ENCODE measurements at places on chromosomes 1 and 21.

DNA sequence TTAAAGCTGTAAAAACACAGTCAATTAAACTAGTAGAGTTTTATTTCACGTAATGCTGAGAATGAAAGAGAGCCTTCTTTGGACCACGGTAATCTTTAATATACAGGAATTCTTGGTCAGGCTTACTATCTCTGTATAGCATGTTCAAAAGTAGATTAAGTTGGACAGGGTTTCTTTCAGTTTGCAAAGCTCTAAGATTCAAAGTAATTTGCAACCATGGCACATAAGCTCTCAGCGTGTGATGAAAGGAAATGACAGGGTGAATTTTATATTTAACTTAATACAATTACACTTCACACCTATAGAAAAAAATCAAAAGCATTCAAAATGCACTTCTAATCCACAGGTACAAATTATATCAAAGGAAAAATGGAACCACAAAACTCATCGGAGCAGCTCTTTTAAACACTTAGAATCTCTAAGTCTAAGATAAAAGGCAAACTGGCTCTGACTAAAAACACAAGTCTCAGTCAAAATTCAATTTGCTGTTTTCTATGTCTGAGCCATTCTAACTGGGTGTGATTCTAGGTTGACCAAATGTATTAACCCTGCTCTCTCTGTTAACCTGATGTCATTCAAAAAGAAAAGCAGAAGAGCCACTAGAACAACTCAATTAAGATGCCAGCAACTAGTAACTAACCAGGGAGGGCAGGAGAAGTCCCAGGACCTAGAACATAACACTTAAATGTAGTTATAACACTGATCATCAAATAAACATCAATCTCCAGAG is 147.7 kb downstream of the RERE start:
- H3K36me3 ChIP-seq, result no peaks in the 10 kb centered on the region
- H3K27me3 ChIP-seq, result no peaks in the 10 kb centered on the region
- DNase-seq, result no peak
- peak overlapping the region; percentile 20 for H3K27ac ChIP-seq

- no peak overlapping the region for H3K27ac ChIP-seq
- peaks cover 21% of the 10 kb centered on the region for H3K4me1 ChIP-seq
- no peak for DNase-seq
- H3K27me3 ChIP-seq, result no peaks in the 10 kb centered on the region
- H3K36me3 ChIP-seq, result peaks cover 2% of the 10 kb centered on the region
These were observed 30.5 kb downstream of the NRIP1 start for GRCh38 chr21:15034126-15034853.

- no peaks in the 10 kb centered on the region for H3K4me1 ChIP-seq
- H3K27me3 ChIP-seq, result no peaks in the 10 kb centered on the region
These were observed 11.5 kb downstream of the ZP4 start for GRCh38 chr1:237879195-237879594.

DNA sequence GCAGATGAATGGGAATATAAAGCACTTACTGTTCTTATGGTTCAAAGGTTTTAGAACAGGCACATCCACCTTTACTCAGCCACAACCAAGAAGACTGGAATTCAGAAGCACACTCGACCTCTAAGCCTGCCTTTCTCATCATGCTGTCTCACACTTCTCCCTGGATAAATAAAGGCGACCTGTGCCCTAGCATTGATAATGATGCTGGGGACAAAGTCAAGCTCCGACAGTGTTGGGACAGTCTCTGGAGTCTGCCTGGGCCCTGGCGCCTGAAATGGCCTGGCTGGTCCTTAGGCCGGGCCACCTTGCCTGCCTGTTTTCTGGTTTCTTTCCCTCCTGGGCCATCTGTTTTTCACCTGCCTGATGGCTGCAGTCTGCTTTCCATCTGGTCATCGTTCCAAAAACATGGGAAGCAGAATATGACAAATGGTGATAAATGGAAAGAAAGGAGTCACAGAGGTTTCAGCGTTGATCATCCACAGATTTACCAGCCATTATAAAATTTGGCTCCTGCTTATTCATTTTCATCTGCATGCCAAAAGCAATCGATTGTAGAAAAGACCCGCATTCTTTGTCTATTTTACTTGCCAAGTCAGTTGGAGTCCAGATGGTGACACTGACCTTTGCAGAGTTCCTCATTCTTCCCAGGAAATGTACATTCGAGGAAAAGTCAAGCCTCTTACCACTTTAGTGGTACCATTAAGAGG is 91.2 kb upstream of the KCNJ15 start:
- no peaks in the 10 kb centered on the region for H3K27me3 ChIP-seq
- no peaks in the 10 kb centered on the region for H3K36me3 ChIP-seq
- DNase-seq, result no peak
- H3K4me3 ChIP-seq, result no peak overlapping the region

DNA sequence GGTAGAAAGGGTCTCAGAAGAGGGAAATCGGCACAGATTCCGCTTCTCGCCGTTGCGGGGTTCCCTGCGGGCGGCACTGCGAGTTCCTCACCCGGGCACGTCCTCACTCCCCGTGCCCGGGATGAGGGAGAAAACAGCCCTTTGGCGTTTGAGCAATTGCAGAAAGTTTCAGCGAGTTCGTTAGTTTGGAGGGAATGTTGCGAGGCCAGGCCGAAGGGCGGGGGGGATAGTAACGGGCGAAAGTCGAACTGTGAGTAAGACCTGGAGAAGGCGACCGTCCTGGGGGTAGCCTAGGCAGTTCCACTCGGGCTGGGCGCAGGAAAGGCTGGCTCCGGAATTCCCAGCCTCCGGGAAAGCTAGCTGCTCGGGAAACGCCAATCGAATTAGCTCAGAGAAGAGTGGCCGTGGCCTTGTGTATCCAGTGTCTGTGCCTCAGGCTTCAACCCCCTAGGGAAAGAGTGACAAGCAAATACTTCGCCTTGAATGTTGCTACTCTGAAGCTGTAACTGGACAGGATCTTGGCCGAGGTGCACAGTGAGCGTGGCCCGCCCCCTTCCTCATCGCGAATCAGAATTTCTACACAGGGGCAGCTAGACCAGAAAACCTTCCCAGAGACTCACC is 787 bp downstream of the PTGFR start:
- DNase-seq, result no peak
- no peak overlapping the region for H3K4me3 ChIP-seq
- H3K27ac ChIP-seq, result no peak overlapping the region
- peaks cover 3% of the 10 kb centered on the region for H3K4me1 ChIP-seq
- H3K27me3 ChIP-seq, result peaks cover 25% of the 10 kb centered on the region
- H3K36me3 ChIP-seq, result no peaks in the 10 kb centered on the region

DNA sequence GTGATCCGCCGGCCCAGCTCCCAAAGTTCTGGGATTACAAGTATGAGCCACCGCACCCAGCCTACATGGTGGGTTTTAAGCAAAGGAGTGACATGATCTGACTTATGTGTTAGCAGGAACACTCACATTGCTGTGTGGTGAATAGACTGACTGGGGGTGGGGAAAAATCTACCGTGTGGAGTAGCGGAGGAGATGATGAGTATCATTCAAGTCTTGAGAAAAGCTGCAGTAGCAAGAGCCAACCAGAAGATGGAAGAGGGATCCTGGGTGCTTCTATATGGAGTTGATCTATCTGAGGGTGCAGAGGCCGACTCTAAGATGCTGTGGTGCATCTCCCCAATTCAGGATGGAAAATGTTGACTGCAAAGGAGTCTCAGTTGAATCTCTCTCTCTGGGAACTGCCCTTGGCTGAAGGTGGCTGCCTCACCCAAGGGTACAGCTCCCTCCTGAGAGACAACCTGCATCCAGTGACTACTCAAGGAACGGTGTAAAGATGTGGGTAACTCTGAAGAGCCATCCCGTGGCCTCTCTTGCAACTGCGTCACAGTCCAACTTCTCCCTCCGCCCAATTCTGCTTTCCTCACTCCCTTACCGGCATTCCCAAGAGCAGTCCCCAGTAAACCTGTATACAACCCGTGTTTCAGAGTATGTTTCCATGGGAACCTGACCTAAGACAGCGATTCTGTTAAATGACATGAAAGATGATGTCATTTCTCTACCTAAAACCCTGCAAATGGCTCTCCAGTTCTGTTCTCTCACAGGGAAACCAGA is 7.4 kb upstream of the B3GALNT2 start:
- H3K36me3 ChIP-seq, result no peaks in the 10 kb centered on the region
- no peak overlapping the region for H3K27ac ChIP-seq
- DNase-seq, result no peak
- H3K27me3 ChIP-seq, result peaks cover 5% of the 10 kb centered on the region
- no peak overlapping the region for H3K4me3 ChIP-seq

DNA sequence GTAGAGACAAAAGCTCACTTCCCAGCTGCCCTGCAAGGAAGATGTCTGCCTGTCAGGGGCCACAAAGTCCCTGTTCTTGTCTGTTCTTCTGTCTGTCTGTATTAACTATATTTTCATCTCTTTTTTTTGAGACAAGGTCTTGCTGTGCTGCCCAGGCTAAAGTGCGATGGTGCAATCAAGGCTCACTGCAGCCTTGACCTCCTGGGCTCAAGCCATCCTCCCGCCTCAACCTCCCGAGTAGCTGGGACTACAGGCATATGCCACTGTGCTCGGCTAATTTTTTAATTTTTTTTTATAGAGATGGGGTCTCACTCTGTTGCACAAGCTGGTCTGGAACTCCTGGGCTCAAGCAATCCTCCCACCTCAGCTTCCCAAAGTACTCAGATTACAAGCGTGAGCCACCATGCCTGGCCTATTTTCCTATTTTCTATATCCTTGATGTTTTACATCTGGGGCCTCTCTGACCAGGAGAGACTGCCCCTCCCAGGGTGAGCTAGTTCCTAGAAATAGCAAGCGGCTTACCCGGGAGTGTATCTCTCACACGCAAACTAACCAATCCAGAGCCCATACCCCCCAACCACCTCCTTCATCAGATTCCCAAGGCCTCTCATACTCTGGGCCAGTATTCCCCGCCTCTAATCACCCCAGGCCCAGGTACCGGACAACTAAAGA is 5.4 kb upstream of the KLHDC7A start:
- H3K4me1 ChIP-seq, result peaks cover 7% of the 10 kb centered on the region
- no peak overlapping the region for H3K4me3 ChIP-seq
- H3K27ac ChIP-seq, result no peak overlapping the region
- DNase-seq, result no peak

DNA sequence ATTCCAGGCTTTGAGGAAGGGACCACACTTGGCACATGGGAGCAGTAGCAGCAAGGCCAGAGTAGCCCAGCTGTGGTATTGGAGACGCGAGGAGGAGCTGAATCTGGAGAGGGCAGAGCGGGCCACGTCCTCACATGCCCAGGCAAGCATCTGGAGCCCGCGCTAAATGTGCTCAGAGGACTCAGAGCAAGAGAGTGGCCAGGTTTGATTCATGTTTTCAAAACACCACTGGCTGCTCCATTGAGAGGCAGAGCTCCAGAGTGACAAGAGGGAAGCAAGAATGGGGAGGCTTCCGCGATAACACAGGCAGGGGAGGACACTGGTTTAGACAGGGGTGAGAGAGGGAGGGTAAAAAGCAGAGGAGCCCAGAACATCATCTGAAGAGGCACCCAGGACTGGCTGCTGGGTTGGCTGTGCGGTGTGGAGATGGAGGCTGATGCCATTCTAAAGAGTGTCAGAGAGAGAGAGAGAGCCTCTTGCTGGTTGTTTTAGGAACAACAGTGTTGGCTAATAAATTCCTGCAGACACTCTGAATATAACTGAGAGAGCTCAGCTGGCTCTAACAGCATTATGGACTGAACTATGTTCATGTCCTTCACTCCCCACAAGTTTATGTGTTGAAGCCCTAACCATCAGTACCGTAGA is 32.3 kb downstream of the RCAN1 start:
- H3K36me3 ChIP-seq, result peaks cover 9% of the 10 kb centered on the region
- no peak overlapping the region for H3K27ac ChIP-seq
- peak; percentile 19 for DNase-seq

All from activated CD4-positive, alpha-beta memory T cell treated with anti-CD3 and anti-CD28 coated beads for 36 hours (primary cell).